CD4-positive, alpha-beta T cell treated with Interleukin-6 for 4 hours (primary cell): ENCODE measurements at places on chromosomes 1 and 21.

DNA sequence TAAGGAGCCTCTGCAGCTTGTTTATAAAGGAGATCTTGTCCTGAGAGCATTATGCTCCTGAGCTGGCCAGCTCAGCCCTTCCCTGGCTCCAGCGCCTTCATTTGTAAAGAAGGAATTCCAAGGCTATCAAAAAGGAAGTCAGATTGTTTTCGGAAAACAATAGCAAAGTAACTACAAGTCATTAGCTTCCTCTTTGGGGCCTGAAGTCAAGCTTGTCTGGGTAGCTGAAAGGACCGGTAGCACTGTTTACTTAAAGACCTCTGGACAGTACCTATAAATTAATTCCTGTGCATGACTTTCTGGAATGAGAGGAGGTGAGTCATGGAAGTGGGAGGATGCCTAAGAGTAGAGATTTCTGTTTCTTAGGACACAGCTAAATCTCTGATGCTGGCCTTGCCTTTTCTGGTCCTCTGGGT, 20.7 kb upstream of the GJA5 start:
- DNase-seq = no peak

DNA sequence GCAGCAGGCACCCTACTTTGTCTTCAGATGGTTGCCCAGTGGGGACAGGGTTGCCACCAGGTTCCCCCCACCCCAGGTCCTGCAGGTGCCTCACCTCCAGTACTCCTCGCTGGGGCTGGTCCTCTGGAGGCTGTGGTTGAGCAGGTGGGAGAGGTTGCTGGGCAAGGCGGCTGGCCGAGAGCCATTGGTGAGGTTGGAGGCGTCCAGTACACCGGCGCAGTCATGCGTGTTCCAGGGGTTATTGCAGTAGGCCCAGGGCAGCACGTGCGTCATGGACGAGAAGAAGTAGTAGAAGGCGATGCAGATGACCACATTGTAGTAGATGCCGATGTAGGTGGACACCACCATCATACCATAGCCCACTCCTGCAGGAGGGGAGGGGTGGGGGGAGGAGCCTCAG, 16.9 kb downstream of the CCDC24 start:
- DNase-seq = no peak

GRCh38 chr1:208928349-208929010, 655.0 kb upstream of the CAMK1G start:
- DNase-seq = no peak

- DNase-seq = no peak
Measured at GRCh38 chr1:185017338-185017737, 28.0 kb upstream of the RNF2 start.

GRCh38 chr1:26582836-26583460, 53.4 kb downstream of the RPS6KA1 start:
- DNase-seq = peak; percentile 16

GRCh38 chr1:157199421-157199755, 61.2 kb upstream of the ETV3 start:
- no peak for DNase-seq

GRCh38 chr1:36134505-36135329, 9.7 kb upstream of the COL8A2 start:
- DNase-seq = peak; percentile 53

- no peak for DNase-seq
Measured at GRCh38 chr1:164836614-164837018, 277.6 kb downstream of the PBX1 start.

GRCh38 chr1:115958866-115959265, 17.4 kb upstream of the SLC22A15 start:
- no peak for DNase-seq

DNA sequence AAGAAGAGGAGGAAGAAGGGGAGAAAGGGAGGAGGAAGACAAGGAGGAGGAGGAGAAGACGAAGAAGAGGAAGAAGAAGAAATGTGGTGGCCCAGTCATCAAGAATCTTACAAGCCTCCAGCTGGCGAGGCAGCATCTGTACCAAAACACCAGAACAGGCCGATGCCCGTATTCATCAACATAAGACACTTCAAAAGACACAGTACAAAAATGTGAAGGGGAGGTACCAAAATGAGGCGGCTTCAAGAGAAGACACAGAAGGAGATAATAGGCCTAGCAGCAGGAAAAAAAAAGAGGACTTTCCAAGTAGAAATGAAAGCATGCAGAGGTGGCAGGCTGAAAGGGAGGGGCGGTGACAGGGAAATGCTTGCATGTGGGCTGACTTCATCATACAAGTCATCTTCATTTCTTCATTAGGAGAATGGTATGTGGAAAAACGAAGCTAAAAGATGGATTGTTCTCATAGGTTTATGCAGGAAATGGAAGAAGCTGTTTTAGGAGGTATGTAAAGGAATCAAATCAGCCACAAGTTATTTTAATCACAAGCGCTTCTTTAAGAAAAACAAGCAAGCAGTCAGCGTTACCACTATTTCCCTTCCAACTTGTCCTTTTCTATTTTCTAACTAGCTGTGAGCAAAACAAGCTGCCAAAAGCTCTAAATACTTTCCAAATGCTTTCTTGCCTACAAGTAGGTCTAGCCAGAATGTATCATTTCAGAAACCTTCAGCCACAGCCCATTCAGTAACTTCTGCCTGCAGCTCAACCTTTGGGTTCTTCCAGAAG, 192.3 kb downstream of the SLC45A1 start:
- DNase-seq = peak; percentile 66

GRCh38 chr1:119358636-119359035, 9.9 kb upstream of the HAO2 start:
- no peak for DNase-seq

GRCh38 chr1:198620951-198621824, 17.7 kb upstream of the PTPRC start:
- DNase-seq = peak; percentile 71
